ENCODE measurements at places on chromosomes 1 and 21.

DNA sequence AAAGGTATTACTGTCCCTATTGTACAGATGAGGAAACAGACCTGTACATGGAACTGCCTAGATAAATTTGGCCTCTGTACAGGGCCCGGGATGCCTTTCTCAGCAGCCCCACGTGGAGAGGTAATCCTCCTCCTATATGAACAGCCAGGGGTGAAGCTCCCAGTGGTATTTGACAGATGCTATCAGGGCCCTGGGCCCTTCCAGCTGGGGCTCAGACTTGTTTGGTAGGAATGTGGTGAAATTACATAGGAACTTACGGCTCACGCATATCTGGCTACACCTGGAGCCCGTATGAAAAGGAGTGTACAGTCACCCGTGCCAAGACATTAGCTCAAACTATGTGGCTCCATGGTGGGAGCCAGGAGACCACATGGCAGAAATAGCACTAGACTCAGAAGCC is 24.8 kb upstream of the TCEA3 start:
- DNase-seq = no peak

GRCh38 chr1:46520063-46520911 is 30.7 kb downstream of the DMBX1 start:
- no peak for DNase-seq

DNA sequence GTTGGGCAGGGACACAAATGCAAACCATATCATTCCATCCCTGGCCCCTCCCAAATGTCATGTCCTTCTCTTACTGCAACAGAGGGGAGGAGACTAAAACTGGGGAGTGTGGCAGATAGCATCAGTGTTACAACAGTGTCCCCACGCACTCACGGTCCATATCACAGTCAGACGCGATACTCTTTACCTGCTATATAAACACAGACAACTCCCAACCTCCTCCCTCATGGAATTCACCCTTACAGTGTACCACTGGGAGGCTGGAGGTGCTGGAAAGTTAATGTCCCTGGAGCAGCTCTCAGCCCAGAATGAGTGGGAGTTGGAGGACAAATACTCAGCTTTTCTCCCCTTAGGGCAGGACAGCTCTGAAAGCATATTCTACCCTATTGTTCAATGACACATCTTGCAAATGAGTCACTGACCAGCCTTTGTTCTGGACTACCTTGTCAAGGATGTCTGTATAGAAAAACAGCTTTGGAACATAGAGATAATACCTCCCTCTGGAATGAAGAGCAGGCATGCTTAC is 445.9 kb downstream of the SETD4 start:
- no peak for DNase-seq

GRCh38 chr1:7826363-7826762 is 26.5 kb downstream of the UTS2 start:
- DNase-seq = no peak

- DNase-seq = peak; percentile 84
These were observed 7.1 kb upstream of the CPLANE2 start for GRCh38 chr1:16243936-16244649.

GRCh38 chr1:247966532-247967204 is 1.6 kb downstream of the OR2AK2 start:
- DNase-seq = no peak

DNA sequence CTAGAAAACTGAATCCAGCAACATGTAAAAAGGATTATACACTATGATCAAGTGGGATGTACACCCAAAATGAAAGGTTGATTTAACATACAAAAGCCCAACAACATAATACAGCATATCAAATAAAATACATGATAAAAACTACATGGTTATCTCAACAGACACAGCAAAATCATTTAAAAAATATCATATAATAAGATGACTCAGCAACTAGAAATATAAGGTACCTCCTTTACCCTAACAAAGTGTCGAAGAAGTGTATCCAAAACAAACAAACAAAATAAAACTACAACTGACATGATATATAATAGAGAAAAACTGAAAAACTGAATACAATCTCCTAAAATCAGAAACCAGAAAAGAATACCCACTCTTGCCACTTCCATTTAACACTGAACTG is 969.1 kb downstream of the AMY1C start:
- DNase-seq = no peak

DNA sequence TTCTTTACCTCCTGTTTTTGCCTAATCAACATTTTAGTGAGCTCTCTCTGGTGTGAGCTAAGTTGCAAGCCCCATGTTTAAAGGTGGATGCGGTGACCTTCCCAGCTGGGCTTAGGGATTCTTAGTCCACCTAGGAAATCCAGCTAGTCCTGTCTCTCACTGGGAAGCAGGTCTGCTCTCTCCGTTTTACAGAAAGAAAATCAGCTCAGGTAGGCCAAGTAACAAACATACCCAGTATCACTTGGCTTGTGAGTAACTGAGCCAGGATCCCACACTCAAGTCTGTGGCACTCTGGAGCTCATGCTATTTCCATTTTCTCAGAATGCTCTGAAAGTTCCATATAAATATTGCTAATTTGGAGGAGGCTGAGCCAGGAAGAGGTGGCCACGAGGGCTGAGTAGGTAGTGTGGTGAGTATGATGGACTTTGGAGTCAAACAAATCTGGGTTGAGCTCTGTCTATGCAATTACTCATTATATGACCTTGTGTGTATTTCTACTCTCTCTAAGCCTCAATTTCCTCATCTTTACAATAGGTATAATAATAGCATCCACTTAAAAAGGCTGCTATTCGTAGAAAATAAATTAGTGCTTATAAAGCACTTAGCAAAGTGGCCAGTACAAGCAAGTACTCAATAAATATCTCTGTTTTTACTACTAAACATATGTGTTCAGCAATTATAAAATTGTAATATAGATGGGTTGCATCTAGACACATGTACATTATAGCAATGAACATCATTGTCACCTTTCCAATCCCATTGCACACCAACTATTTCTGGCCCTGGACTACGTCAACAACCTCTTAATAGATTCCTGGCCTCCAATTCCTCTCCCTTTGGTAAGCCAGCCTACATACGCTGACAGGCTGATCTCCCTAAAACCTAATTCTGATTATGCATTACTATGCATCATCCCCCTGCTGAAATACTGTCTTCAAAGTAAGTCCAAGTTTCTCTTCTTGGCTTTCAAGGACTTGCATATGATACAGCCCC is 32.7 kb upstream of the DHCR24 start:
- no peak for DNase-seq

DNA sequence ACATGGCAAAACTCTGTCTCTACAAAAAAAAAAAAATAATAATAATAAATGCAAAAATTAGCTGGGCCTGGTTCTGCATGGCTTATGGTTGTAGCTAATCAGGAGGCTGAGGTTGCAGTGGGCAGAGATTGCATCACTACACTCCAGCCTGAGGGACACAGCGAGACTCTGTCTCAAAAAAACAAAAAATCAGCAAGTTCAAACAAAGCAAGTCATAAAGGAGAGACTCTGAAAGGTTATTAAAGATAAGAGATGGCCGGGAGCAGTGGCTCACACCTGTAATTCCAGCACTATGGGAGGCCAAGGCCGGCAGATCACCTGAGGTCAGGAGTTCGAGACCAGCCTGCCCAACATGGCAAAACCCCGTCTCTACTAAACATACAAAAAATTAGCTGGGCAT is 28.8 kb downstream of the COP1 start:
- no peak for DNase-seq

DNA sequence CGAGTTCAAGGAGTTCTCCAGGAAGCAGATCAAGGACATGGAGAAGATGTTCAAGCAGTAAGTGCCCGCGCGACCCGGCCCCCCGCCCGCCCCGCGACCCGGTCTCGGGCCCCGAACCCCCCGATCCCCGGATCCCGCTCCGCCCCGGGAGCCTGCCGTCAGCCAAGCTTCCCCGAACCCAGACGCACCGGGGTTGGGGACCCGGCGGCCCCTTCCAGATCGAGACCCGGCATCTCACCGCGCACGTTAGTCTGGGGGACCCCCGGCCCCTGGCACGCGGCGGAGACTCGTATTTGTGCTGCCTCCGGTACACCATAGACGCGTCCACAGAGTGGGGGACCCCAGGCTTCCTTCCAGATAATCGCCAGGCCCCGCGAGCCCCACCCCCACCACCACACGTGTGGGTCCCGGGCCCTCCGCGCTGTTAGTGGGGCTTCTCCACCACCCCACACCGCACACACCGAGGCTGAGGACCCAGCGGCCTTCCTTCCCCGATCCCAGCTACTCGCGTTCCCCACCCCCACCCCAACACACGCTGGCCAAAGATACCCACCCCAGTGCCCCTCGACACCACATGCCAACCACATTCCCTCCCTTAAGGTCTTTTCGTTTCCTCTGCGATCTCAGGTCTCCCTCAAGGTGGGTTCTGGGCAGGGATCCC is 665 bp downstream of the EFHD2 start:
- DNase-seq = no peak

DNA sequence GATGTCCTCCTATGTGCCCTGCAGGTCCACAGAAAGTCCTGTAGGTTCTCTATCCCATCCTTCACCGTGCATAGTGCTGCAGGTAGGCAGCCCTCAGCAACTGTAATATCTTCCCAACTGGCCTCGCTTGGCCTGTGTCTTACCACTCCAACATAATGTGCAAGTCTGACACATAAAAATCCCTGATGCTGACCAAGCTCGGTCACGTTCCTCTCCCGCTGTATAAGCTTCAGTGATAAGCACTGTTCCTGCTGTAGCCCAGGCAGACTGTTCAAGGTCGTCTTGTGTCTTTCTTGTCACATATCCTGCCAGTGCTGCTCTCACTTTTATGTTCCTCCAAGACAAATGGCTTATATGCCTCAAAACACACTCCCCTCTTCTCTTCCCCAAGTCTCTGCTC is 19.4 kb upstream of the KCNE1 start:
- no peak for DNase-seq

DNA sequence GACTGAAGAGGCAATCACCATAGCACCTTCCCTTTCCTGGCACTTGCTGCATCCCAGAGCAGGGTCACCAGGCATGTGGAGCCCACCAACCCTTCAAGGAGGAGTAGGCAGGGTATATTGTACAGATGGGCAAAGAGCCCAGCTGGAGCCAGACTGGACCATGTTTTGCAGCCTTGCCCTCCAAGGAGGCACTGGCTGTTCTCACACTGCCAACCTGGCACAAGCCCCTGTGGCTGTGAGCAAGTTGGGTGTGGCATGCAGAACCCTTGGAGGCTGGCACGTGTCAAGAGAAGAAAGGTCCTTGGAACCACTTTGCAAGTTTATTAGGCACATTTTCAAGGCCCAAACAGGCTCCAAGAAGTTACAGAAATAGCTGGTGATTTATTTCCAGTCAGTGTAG is 146.4 kb downstream of the FOXD2 start:
- DNase-seq = no peak

Measured in breast epithelium (tissue), 4 donors.